ENCODE measurements at places on chromosomes 3 and 15.

DNA sequence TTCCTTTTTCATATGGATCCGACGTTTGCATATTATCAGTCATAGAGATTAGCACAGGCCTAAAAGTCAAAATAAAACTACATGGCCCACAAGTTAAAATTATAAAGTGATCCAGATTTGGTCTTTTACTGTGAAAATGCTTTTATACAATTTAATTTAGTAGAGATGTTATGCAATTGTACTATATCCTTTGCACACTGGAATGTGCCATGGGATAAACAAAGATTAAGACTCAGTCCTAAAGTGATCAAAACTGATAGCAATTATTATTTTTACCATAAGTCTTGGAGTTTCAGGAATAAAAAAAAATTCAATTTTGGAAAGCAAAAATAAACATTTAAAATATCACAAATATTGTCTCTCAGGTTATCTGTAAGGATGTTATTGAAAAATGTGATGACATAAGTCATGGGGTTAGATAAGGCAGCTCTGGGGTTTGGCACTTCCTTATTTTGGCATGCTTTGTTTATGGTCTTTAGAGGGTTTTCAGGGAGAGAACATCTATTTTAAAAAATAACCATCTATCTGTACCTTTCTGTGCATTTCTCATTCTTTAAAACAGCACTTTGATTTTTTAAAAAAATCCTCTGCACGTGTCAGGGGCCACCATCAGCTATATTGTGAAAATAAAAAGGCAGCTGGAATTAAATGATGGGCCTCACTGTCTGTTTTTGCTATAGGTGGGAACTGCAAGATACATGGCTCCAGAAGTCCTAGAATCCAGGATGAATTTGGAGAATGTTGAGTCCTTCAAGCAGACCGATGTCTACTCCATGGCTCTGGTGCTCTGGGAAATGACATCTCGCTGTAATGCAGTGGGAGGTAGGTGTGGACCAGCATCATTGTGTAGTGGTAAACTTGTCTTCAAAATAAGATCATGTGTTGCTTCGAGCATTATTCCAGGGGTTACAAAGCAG, 67.3 kb downstream of the TGFBR2 start:
- DNase-seq: no peak

DNA sequence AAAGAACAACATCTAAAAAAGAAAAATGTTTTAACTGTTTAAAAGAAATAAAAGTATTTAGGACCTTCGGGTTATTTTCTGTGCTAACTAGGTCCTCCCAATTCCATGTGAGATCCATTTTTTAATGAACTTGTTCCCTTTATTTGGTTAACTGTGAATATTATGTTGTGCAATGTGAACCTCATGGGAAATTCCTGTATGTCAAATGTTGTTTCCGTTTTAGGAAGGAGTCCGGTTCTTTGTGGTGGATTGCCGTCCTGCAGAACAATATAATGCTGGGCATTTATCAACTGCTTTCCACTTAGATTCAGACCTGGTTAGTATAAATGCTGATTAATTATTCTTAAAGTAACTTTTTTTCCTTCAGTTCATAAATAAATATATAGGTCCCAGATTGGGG, 35.5 kb upstream of the NIT2 start:
- no peak for DNase-seq

DNA sequence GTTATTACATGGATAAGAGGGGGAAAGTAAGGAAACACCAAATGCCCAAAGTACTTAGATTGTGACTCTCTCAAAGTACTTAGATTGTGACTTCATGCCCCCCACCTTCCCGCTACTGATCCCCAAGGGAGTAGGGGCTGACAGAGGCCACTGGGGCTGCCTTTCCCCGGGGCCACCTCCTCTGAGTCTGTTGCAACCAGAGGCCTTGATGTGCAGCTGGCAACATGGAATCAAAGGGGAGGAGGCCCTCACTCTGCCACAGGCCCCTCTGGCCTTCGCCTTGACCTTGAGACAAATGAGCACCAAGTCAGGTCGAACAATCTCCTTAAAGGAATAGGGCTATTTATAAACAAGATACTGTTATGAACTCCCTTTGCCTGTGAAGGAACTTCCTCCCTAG, 62.5 kb downstream of the LRTM1 start:
- no peak for DNase-seq

DNA sequence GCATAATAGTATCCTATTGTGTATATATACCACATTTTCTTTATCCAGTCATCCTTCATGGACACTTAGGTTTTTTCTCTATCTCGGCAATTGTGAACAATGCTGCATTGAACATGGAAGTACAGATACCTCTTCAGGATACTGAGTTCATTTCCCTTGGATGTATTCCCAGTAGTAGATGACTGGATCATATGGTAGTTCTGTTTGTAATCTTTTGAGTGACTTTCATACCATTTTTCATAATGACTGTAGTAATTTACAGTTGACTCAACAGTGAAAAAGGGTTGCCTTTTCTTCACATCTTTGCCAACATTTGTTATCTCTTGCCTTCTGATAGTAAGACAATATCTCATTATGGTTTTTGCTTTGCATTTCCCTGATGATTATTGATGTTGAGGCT, 21.8 kb downstream of the MYH15 start:
- no peak for DNase-seq

- no peak for DNase-seq
These were observed 314.7 kb upstream of the CFAP20DC start for GRCh38 chr3:59364496-59364895.
